Fibroblast of villous mesenchyme (primary cell): ENCODE measurements at places on chromosomes 6 and 20.

- DNase-seq, result no peak
Observed at GRCh38 chr6:43895656-43896328, 125.8 kb downstream of the VEGFA start.

DNA sequence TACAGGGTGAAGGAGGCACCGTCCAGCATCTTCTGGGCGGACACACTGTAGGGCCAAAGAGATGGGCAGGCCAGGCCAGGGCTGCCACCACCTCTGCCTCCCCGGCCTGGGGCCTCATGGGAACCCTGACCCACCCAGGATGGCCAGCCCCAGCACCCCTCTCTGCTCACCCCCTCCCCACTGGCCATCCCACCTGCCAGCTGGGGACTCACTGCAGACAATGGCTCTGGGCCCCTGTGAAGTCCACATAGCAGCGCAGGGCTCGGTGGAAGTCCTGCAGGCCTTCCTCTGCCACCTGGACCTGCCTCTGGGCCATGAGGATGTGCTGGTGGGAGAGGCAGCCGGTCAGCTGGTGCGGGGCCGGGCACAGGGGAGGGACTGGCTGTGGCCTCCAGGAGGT lies 3.6 kb upstream of the C20orf144 start:
- no peak for DNase-seq

- peak; percentile 99 for DNase-seq
Observed at GRCh38 chr6:30841644-30842504, 42.4 kb upstream of the DDR1 start.

GRCh38 chr20:54063992-54064676 lies 6.3 kb downstream of the BCAS1 start:
- DNase-seq, result no peak

DNA sequence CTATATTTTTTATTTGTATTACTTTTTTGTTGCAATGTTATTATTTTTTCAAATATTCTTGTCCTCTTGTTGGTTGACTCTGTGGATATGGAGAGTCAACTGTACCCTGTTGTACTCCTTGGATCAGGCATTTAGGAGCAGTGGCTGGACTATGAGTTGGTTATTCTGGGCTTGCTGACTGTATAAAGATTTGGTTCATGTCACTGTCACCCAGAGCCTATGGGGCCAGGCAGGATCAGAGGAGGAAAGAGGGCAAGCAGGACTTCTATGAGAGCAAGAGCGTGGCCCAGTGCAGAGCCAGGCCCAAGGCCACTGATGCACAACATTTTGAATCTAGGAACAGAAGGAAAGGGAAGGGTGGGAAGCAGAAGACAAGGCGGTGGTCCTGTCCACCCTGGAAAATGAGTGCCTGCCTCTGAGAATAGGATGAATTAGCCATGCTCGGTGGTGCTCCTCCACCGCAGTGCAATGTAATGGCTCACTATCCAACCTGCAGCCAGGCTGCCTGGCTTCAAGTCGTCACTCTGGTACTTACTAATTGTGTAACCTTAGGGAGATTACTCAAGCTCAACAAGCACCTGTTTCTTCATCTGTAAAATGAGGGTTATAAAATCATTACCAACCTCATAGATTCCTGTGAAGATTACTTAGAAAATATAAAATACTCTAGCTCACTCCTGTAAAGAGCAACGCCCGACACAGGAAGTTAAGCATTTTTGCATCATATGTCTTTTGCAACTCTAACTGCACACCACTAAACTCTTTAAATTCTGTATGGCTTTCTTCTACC lies 192.1 kb downstream of the KCNQ5 start:
- no peak for DNase-seq

GRCh38 chr6:37492236-37492972 lies 7.3 kb downstream of the CCDC167 start:
- no peak for DNase-seq
